AG04449 (cell line): ENCODE measurements at places on chromosomes 3 and 15.

DNA sequence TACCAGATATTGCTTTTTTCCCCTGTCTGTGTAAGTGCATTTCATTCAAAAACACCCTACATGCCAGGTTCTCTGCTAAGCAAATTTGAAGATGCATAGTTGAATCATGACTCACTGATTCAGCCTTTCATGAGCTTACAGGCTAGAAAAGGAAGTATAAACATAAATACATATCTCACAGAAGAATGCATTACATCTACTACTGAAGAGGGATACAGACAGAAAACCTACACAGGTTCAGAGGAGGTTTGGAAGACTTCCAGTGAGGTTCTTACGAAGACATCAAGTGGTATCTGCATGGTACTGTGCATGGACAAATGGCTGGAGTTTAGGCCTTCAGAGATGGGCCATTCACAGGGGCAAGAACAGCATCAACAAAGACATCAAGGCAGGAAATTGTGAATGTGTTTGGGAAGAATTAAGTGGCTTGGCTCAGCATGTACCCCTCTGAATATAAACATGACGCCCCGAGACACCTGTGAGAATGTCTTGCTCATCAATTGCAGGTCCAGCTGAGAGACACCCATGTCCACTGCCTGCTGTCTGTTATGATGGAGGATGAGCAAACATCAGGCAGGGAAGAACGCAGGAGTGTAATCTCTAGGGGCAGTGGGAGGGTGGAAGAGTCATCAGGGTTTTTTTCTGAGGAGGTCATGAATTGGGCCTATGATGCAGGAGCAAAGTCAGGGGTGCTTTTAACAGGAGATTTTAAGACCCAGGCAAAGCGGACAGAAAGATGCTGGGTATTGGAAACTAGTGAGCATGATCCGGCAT, 105.1 kb upstream of the GALNT15 start:
- peak; percentile 94 for DNase-seq

- no peak for DNase-seq
Observed at GRCh38 chr15:70470556-70471191, 292.7 kb downstream of the UACA start.

GRCh38 chr15:82810890-82811426, 1.5 kb downstream of the WHAMM start:
- DNase-seq, result no peak

GRCh38 chr3:124648551-124648950, 81.7 kb upstream of the UMPS start:
- DNase-seq, result no peak

GRCh38 chr3:128012050-128012449, 40.2 kb upstream of the SEC61A1 start:
- DNase-seq, result no peak

GRCh38 chr15:89018207-89018606, 70.0 kb upstream of the ABHD2 start:
- peak; percentile 44 for DNase-seq

DNA sequence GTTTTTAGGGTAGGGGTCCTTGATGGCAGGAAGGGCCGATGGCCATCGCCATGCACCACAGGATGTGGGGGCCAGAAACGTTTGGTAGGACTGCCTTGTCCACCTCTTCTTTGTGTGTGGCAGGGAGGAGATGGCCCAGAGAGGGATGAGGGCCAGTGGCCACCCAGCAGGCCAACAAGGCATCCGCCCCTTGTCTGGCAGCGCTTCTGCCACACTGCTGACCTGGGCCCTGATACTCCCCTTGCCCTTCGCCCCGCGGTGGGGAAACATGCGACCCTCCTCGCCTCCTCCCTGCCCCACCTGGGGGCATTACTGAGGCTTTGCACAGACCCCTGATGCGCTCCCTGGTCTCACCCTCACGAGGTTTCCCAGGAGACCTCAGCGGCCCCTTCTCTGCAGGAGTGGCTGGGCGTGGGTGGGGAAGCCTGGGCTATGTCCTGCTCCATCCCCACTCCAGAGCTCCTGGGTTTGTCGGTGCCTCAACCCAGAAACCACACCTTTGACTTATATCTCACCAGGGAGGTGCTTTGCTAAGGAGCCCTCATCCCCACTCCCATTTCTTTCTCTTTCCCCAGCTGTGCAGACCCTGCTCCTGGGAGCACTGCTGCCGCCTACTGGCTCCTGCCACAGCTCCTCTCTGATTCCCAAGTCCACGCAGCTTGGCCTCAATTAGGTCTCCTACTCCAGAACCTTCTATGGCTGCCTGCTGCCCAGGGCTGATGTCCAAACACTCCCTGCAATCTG, 38.7 kb downstream of the FEM1B start:
- no peak for DNase-seq

DNA sequence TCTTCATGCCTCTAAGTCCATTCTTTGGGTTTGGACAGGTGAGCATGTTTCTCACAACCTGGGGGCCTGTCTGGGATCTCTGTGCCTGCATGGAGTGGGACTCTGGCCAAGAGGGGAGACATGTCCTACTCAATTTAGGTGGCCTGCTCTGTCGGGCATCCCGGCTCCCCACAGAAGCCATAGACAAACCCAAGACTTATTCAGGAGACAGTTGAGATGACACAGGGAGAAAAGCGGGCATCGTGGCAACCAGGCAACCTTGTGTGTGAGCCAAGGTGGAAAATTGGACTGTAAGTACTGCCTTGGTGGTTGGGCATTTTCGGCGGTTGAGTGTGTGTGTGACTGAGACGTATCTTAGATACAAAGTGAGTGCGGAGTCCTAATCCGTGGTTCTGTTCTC, 40.5 kb downstream of the PPCDC start:
- no peak for DNase-seq

- no peak for DNase-seq
Observed at GRCh38 chr3:107356706-107357105, 20.5 kb upstream of the CCDC54 start.

- DNase-seq, result no peak
Observed at GRCh38 chr15:31278061-31278445, 48.6 kb upstream of the KLF13 start.

- no peak for DNase-seq
Observed at GRCh38 chr15:58511599-58511987, 79.8 kb downstream of the LIPC start.

DNA sequence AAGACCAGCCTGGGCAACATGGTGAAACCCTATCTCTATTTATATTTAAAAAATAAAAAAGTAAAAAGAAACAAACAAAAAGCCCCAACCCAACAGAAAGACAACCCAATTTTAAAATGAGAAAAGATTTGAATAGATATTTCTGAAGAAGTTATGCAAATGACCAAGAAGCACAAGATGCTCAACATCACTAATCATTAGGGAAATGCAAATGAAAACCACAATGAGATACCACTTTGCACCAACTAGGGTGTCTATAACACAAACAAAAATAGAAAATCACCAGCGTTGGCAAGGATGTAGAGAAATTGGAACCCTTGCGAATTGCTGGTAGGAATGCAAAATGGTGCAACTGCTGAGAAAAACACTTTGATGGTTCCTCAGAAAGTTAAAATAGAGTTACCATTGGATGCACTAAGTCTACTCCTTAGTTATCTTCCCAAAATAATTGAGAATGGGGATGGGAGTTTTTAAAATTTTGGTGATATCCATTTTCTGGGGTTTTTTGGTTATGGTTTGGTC, 45.8 kb upstream of the CCNB2 start:
- DNase-seq, result no peak

GRCh38 chr3:144128108-144128892, 156.7 kb downstream of the DIPK2A start:
- no peak for DNase-seq

DNA sequence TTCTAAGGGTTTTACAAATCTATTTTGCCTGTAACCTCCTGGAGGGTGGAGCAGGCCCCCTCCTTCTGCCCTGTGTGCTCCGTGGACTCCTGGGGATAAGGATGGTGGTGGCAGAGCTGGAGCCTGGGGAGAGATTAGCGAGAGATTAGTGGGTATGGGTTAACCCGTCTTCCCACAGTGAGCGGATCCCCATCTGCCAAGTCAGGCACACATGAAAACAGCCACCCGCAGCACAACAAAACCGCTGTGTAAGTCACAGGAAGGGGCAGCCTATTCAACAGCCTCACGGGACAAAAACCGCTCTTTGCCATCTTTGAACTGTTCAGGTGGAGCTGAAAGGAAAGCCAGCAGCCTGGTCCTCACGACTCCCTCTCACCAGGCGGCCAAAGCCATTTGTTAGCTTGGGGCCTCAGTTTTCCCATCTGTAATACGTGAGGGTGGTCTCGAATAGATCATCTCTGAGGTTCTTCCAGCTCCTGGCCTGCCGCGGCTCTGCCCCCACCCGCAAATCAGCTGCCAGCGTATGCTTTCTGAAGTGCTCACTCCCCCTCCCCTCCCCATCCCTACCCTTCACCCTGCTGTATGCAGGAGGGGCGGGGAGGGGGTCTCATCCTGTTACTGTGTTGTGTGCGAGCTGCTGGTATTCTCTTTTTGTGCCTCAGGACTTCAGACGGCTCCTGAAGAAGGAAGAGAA, 43.6 kb downstream of the PDIA5 start:
- DNase-seq, result no peak

DNA sequence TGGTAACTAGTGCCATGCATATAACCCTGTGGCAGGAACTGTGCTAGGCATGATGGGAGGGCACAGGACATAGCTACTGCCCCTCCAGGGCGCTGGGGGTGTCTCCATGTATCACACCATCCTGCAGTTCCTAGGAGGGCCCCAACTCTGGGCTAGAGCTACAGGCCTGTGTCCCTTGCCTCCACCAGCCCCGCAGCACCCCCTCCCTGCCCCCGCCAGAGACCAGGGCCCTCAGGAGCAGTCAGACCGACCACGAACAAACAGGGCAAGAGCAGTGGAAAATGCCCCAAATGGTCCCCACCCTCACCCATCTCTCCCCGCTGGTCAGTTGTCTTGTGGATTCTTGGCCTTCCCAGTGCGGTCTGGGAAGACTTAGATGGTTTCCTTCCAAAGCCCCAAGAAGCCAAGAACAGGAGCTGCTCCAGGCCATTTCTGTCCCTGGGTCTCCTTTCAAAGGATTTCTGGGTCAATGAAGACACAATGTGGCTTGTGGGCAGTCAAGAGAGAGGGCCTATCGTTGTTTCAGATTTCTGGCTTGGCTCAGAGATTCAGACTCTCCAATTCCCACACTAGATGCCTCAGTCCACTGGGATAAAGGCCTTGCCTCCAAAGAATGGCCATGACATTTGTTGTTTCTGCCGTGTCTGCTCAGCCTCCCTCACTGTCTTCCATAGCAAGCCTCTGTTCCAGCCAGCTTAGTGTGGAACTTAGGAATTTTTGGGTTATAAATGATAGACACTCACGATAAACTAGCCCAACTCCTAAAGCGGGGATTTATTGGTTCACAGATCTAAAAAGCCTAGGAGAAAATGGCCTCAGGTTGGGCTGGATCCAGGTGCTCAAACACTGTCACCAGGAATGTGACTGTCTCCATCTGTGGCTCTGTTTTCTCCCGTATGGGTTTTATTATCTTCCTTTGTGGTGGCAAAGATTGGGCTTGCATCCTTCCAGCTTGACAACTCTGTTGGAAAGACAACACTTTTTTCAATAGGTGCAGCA, 80.6 kb downstream of the LSM3 start:
- no peak for DNase-seq

DNA sequence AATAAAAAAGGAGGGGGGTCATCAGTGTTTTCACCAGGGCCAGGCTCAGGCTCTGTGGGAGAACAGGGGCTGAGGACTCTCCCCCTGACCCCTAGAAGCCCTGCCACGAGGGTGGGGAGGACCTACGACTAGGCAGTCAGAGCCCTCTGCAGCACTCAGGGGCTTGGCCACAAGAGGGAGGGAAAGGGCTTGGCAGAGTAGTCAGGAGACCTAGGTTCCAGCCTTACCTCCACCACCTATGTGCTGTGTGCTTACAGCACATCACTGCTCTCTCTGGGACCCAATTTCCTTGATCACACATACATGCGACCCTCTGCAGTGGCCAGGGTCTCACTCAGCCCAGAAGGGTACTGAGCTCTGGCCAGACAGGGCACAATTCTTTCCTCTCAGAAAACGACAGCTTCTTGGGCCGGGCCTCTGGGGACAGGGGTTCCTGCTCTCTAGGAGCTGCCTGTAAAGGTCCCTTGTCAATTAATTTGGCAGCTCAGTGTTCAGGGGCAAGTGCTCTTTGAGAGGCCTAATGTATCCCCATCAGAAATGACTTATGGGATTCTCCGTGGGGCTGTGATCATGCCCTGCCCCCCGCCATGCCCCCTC, 16.4 kb upstream of the SKIC8 start:
- DNase-seq, result no peak

- no peak for DNase-seq
Observed at GRCh38 chr15:77544162-77544561, 88.5 kb downstream of the LINGO1 start.

- DNase-seq, result no peak
Observed at GRCh38 chr3:16181361-16181760, 6.9 kb downstream of the GALNT15 start.

GRCh38 chr3:31343075-31343474, 189.7 kb upstream of the STT3B start:
- DNase-seq, result no peak

GRCh38 chr3:35965908-35966307, 326.6 kb downstream of the ARPP21 start:
- no peak for DNase-seq

- DNase-seq, result no peak
Observed at GRCh38 chr3:30779686-30780287, 114.7 kb downstream of the GADL1 start.

DNA sequence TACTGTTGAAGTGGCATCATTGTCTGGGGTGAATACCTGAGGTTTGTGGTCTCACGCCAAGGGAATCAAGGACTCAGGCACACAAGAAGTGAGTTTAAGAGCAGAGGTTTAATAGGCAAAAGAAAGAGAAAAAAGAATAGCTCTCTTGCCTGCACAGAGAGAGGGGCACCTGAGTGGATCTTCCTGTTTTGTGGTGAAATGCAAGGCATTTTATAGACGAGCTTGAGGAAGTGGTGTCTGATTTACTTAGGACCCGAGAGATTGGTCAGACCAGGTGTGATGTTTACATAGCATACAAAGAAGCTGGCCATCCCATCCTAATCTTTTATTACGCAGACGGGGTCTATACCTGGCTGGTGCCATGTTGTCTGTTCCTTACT, 13.2 kb downstream of the CCR5 start:
- DNase-seq, result no peak

DNA sequence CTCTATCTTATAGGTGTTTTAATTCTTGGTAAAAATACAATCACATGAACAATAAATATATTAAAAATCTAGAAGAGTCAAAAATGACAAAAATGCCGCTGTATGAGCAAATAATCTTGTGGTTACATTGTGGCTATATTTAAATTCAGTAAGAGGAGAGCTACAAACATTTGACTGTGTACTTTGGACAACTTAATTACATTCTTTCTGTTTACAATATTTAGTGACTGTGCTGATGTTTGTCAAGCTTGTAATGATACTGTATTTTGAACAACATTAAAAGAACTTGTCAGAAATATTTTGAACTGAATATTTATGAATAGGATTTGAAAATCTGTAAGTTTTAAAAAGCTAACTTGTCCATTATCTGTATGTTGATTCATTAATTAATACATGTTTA, 598.3 kb downstream of the SI start:
- DNase-seq, result no peak

- DNase-seq, result no peak
Observed at GRCh38 chr3:186815435-186815834, 9.2 kb upstream of the RFC4 start.

DNA sequence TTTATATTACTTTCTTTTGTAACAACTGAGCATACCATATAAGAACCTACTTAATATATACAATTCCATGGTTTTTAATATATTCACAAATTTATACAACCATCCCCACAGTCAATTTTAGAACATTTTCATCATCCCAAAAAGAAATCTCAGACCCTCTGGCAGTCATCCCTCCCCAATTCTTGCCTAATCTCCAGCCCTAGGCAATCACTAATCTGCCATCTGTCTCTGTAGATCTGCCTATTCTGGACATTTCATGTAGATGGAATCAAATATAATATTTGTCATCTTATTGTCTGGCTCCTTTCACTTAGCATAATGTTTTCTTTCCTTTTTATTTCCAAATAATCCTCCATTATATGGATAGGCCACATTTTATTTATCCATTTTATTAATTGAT, 92.5 kb downstream of the LARS2 start:
- no peak for DNase-seq
